Inflammatory macrophage treated with lipopolysaccharide for 4 hours (primary cell): ENCODE measurements at places on chromosomes 7 and 10.
A peak's percentile ranks its signal among the peaks of the same experiment; 100 is the strongest.

DNA sequence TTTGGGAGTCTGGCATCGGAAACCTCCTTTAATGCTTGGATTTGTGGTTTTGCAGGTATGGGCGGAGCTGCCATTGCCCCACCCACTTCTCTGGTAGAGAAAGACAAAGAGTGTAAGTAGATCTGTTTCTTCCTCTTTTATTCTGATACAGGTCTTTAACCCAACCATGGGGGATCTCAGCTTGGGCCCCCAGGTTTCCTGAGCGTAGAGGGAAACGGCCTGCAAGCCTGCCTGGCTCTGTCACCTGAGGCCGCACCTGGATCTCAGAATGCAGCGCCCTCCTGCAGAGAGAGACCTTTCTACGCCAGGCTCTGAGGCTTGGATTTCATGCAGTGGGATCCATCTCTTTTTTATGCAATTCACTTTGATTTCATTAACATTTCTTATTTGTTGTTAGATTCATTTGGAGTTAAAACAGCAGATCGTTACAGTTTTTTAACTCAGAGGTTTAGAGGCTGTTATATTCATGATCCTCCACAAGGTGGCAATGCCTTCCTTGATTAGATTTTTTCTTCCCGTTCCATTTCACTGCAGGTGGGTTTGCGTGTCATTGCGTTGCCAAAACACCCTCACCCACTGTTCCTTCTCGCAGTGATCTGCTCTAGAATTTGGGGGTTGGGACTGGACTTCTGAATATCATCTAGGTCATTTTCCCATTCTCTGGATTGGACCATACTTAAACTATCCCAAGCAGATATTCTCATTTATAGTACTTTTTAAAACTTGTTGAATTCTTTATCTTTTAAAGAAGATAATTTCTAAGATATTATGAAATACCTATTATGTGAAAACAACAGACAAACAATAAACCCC is 20.0 kb downstream of the RBM17 start:
- DNase-seq: peak; percentile 51

DNA sequence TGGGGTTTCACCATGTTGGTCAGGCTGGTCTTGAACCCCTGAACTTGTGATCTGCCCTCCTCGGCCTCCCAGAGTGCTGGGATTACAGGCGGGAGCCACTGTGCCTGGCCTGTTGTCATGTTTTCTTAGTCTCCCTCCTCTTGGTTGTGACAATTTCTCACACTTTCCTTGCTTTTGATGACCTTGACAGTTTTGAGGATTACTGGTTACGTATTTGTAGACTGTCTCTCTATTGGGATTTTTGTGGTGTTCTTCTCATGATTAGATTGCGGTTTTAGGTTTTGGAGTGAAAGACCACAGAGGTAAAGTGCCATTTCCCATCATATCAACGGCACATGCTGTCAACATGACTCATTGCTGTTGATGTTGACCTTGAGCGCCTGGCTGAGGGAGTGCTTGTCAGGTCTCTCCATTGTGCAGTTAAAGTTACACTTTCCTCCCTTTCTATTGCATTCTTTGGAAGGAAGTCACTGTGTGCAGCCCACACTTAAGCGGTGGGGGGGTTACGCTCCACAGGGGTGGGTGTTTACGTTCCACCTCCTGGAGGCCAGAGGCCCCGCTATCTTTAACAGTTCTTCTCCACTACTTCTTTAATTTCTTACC is 10.8 kb downstream of the NEURL1 start:
- peak; percentile 17 for DNase-seq

GRCh38 chr7:112361154-112361553 is 89.1 kb upstream of the IFRD1 start:
- no peak for DNase-seq

DNA sequence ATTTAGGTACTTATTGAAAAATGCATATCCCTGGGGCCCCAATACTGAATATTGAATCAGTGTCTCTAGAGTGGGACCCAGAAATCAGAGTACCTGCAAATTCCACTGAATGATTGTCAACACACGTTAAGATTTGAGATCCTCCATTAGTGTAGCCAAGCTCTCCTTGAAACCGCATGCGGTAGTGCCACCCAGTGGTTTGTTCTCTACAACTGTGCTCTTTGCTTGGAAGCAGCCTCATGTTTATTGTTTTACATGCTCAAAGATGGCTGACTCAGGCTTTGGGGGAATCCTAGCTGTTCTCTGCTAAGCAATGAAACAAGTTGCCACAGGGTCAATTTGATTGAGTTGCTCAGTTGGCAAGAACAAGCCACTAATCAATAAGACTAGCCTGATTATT is 340.2 kb upstream of the CELF2 start:
- peak; percentile 62 for DNase-seq

GRCh38 chr10:79346388-79347225 is 662 bp upstream of the PPIF start:
- DNase-seq: no peak

- peak; percentile 44 for DNase-seq
These were observed 2.8 kb downstream of the BMPR1A start for GRCh38 chr10:86759073-86759672.

DNA sequence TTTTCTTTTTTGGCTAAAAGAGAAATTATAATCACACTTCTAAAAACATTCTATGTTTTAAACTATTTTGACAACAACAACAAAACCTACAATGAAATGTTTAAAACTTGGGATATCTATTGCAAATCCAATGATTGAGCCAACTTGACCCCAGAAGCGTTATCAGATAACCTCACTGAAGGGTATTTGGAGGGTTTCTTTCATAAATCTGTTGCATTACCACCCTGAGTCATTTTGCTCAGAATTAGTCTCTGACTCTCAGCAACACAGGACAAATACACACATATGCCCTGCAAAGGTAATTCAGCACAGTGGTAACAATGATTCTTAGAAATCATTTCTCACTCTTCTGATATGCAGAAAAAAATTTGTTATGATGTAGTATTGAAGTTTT is 2.3 kb upstream of the COL1A2 start:
- DNase-seq: no peak

DNA sequence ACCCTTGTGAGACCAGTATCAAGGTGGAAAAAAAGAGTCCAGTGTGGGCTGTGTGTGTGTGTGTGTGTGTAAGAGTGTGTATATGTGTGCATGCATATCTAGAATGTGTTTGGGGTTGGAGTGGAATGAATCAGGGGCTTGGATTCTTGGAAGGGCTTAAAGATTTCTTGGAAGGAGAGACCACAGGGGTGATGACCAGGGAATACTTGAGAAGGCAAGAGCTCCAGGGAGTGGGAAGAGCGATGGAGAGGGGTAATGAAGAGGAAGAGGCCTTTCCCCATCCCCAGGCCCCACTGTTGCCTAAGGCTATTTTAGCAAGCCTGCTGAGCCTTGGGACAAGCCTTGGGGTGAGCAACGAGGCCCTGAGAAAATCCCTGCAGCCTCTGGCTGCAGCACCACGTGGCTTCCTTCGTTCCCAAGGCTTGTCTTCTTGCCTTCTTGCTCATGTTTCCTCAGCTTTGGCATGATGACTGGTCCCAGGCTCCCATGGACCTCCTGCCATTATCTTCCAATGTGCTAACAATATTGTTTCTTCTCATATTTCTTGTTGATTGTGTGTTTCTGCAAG is 663.4 kb downstream of the INHBA start:
- no peak for DNase-seq

DNA sequence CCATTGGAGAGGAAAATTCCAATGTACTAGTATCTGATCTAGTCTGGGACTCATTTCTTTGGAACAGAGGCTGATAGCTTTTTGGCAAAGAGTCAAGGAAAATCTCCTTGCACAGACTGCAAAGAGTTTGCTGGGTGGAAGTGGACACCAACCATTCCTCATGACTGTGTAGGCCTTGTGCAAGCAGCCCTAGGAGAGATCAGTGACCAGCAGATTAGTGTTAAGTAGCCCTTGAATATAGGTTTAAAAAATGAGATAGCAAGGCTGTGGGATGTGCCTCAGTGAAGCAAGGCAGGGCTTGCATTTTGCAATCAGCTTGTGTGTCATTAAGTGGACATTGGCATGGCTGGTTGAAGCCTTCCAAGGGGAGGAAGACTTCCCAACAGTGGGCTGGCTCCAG is 341.6 kb downstream of the PLXNA4 start:
- DNase-seq: no peak

- DNase-seq: peak; percentile 80
These were observed 32.2 kb downstream of the ZCCHC24 start for GRCh38 chr10:79413196-79413595.

GRCh38 chr10:1020958-1021357 is 4.7 kb downstream of the IDI2 start:
- DNase-seq: no peak

DNA sequence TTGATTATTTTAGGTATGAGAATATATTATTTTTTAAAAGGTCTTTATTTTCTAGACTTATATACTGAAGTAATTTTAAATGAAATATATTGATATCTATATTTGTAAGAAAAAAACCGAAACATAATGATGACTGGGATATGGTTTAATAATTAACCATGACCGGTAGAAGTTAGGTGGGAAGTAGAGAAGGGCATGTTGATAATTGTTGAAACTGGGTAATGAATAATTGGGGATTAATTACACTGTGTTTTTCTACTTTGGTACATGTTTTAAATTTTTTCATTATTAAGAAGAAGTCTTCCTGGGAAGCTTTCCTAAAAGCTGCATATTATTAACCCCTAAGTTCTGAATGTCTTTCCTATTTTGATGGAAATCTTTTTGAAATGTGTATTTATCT is 16.3 kb downstream of the TSPAN12 start:
- no peak for DNase-seq

GRCh38 chr10:47255033-47255813 is 44.8 kb upstream of the GDF10 start:
- DNase-seq: peak; percentile 86

- no peak for DNase-seq
These were observed 12.6 kb downstream of the RASGEF1A start for GRCh38 chr10:43254199-43254730.

DNA sequence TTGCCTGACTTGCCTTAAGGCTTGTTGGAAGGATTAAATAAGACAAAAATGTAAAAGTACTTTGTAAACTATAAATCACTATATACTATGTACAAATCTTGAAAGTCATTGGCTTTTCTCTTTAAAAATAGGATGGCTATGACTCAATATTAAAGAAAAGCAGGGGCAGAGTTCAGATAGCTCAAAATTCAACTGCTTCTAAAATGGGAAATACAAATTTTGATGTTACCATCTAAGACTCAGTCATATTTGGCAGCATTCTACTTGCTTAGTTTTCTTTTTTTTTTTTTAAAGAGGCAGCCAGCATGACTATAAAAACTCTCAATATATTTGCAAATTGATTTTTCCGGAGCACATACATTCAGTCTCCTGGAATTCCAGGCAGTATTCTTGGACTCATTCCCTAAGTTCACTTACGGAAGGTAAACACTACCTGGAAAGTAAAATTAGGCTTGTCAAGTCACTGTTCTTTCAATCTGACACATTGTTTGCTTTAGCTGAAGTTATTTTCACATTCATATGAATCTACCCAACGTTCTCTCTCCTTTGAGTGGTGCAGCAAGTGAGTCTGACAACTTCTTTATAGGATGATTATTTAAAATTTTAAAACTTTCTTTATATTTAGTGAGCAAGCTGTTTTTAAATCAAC is 133.8 kb upstream of the CCDC6 start:
- DNase-seq: no peak

DNA sequence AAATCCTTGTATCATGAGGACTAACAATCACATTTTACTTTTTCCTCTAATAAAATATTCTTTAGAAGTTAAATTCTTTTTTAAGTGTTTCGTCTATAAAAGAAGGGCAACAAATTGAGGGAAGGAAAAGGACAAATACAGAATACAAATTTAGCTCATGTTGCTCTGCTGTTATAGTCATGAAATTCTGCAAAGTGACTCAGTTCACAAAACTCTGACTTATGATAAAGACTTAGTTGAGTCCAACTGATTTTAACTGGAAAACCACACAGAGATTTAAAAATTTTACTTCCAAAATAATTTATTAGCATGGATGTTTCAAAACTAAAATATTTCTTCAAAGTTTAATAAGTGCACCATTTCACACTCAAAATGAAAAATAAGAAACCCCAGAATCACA is 75.0 kb upstream of the GPR22 start:
- no peak for DNase-seq

- DNase-seq: no peak
These were observed 39.3 kb upstream of the DRGX start for GRCh38 chr10:49435225-49435624.

- no peak for DNase-seq
These were observed 293.7 kb downstream of the POU6F2 start for GRCh38 chr7:39271402-39271801.

DNA sequence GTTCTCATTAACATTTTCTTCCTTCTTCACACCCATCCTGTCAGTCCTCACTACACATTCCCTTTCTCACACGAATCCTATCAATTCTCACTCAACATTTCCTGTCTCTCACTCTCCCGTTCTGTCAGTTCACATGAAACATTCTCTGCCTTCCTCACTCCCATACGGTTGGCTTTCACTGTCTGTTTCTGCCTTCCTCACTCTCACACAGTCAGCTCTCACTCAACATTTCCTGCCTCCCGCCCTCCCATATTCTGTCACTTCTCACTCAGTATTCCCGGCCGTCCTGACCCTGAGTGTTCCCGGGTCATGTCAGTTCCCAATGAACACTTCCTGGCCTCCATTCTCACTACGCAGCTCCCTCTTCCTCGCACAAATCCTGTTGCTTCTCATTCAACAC is 61.5 kb downstream of the DYNC2I1 start:
- DNase-seq: no peak

DNA sequence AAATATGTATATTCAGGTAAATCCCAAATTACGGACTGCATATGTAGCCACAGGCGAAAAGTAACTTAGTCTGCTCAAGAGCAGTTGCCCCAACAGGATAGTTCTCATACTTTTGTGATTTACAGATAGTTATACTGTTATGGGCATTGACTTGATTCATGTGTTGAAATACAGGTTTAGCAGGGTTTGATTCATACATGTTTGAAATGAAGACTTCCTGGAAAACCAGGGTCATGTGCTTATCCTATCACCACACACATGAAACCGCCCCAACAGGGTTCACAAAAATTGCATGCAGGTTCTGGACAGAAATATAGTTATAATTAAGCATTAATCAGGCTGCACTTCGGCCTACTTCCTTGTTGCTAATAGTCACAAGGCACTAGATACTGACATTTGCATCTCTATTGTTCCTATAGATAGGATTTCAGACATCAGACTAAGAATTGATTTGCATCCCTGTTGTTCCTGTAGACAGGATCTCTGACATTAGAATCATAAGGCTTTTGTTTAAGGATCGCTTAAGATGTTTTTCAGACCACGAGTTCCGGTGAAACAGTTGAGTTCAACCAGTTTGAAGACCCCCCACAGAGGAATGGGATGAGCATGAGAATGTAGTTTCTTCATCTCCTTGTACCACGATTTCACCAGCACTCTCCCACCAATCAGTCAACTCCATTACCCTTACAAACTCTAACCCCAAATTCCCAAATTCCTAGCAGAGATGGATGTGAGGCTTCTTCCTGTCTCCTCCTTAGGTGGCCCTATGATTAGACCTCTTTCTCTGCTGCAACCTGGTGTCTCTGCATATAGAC is 2.0 kb upstream of the ZNF398 start:
- DNase-seq: peak; percentile 68

DNA sequence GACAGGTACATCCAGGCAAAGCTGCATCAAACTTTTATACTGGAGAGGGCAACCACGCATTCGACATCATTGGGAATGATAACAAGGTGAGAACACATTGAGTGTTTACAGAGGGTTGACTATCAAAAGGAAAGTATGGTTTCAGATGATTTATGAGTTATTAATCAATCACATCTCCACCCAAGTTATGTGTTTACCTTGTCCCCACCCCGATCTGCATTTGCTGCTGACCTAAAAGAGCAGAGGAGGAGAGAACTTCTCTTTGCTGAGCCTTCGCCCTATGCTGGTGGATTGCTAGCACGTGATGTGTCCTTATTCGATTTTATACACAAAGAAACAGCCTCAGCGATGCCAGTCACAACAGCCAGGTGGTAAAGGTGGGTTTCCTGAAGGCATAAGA is at the start of gene MSMB:
TSS of gene MSMB (minus strand) at position 9 of the 400 bp plus-strand sequence. CDS start 32 bp downstream, outside the sequence.
- DNase-seq: no peak
